Renal cortical epithelial cell (primary cell): ENCODE measurements at places on chromosomes 4 and X.

- peak; percentile 13 for DNase-seq
Observed at GRCh38 chr4:52861879-52862616, at the start of gene RASL11B. Gene RASL11B, plus strand, starts transcription at chr4:52862317. Its CDS starts 191 bp downstream, at chr4:52862508.

GRCh38 chrX:110698696-110699095, 96.9 kb downstream of the CHRDL1 start:
- no peak for DNase-seq

DNA sequence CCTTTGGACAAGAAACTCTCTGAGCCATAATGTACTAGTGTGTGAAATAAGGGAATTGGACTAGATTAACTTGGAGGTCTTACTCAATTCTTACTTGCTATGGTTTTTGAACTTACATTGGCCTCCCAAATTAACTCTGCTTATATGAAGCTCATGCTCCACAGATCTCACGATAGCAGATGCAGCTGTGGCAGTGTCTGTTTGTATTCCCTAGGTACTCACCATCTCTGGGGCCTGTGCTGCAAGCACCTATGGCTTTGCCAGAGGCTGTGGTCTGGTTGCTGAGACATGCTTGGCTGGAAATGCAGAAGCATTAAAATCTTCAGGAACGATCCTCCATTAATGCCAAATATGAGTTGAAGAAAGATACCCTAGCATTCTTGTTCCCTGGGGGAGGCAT, 112.8 kb downstream of the MSL3 start:
- DNase-seq, result no peak

- DNase-seq, result no peak
Observed at GRCh38 chr4:38510201-38510600, 153.8 kb upstream of the KLF3 start.

GRCh38 chr4:11904846-11905739, 476.4 kb upstream of the HS3ST1 start:
- DNase-seq, result no peak

- DNase-seq, result peak; percentile 54
Observed at GRCh38 chr4:153257151-153257620, 52.9 kb downstream of the TRIM2 start.

DNA sequence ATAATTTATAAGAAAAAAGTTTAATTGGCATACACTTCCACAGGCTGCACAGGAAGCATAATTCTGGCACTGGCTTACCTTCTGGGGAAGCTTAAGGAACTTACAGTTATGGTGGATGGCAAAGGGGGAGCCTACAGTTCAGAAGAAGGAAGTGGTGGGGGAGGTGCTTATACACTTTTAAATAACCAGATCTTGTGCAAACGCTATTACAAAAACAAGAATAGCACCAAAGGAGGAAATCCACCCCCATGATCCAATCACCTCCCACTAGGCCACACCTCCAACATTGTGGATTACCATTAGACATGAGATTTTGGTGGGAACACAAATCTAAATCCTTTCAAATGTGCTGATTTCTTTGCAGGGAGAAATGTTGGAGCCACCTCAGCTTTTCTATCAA, 287.7 kb downstream of the CPXCR1 start:
- no peak for DNase-seq

DNA sequence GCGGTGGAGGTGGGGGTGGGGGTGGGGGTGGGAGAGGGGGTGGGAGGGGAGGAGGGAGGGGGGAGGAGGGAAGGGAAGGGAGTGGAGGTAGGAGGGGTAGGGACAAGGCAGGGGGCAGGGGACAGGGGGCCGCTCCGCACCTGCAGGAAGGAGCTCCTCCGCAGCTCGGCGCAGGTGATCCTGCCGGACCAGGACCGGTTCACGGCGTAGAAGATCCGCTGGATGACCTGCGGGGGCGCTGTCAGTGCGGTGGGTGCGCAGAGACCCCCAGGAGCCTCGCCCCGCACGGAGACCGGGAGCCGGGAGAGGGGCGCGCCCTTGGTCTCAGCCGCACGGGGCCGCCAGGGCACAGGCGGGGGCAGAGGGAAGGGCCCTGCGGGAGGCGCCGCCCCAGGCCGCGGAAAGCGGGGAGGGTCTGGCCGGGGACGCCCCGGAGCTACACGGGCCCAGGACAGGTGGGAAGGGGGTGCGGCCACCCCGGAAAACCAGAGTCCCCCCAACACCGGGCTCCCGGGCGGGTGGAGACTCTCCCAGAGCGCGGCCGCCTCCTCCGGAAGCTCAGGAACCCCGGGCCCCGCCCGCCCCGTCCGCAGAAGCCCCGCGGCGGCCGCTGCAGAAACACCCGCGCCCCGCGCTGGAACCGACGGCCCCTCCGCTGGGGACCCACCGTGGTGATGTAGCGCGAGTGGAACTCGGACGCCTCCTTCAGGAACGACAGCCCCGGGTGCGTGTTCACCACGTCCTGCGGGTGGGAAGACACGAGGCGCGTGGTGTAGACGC, 27.6 kb upstream of the GTPBP6 start:
- DNase-seq, result no peak

GRCh38 chrX:38080808-38081207, 74.5 kb downstream of the SYTL5 start:
- DNase-seq, result no peak

- DNase-seq, result no peak
Observed at GRCh38 chrX:51851507-51852085, 41.8 kb upstream of the MAGED1 start.

- DNase-seq, result no peak
Observed at GRCh38 chrX:24491741-24492140, 26.7 kb downstream of the PDK3 start.

DNA sequence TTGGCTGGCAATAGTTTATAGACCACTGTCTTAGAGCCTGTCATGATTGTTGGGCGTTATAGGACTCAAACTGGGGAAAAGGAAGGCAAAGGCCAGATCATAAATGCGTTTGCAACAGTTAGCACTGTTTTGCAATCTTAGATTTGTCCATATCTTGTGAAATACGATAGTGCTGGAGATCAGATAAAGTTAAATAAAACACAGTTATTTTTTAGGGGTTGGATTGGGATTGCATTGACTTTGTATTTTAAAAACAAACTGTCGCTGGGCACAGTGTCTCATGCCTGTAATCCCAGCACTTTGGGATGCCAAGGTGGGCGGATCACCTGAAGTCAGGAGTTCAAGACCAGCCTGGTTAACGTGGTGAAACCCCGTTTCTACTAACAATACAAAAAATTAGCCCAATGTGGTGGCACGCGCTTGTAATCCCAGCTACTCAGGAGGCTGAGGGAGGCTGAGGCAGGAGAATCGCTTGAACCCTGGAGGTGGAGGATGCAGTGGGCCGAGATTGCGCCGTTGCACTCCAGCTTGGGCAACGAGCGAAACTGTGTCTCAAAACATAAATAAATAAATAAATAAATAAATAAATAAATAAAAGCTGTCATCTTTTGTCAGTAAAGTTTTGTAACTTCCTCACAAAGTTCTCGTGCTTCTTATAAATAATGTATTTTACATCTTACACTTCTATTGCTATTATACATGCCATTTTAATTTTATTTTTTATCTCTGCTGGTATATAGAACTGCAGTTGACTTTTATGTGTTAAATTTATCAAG, 117.2 kb downstream of the KDM6A start:
- no peak for DNase-seq

DNA sequence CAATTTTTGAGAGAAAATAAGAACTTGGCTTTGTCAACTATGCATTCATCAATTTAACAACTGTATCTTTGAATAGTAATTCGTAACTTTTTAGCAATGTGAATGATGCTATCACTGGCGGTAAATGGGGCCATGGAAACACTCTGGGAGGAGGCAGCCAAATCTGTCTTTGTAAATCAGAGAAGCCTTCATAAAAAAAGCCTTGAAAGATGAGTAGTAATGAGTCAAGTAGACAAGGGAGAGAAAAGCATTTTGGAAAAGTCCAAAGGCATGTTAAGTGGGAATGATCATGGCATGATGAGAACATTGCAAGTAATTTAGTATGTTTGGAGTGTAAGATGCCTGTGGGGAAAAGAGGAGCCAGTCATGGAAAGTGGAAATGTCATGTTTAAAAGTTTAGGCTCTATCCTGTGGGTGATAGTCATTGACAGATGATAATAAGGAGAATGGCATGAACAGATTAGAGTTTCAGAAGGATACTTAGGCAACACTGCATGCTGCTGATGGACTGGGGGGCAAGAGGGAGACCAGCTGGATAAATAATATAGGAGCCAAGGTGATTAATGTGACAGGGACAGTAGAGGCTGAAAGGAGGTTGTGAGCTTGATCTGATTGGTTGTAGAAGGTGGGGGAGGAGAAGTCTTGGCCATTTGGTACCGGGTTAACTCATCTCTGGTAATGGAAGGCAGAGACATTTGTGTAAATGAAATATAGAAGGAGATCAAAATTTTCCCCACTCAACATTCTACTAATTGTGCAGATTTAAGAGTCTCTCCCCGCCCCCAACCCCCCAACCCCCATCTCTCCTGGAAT, 16.3 kb downstream of the SPRY1 start:
- DNase-seq, result no peak

DNA sequence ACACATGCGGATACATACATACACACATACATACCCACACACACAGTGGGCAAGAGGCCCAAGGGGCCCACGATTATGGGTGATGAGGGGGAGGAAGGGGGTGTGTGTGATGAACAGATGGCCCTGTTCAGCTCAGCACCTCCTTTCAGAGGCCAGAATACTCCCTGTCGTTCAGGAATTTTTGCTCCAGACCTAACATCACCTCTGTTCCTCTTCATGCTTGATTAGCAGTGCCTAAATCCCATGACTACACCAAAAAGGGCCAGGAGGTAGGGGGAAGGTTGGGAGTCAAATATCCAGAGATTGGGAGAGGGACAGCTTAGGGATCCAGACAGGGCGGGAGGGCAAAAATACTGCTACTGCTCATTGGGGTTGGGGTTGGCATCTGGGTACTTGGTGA, 42.7 kb downstream of the SMC1A start:
- DNase-seq, result peak; percentile 6

- peak; percentile 58 for DNase-seq
Observed at GRCh38 chr4:38266616-38267015, 306.4 kb downstream of the PTTG2 start.

DNA sequence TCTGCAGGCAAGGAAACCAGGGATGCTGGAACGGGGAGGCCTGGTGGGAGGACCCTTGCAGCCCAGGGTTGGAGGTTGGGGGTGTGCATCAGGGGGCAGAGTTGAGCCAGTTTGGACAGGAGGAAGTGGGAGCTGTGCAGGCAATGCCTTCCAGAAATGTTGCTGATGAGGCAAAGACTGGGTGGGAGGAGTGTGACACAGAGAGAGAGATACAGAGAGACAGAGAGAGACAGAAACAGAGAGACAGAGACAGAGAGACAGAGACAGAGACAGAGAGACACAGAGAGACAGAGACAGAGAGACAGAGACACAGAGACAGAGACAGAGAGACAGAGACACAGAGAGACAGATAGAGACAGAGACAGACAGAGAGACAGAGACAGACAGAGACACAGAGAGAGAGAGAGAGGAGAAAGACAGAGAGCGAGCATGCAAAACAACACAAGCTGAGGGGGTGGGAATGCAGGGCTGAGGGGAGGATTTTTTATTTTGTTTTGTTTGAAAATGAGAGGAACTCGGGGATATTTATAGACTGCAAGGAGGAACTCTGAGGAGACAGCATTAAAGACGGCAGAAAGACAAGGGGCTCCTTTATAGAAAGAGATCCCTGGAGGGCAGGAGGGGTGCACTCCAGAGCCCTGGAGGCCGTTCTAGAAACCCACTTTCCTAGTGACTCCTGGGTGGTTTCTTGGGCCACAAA, 1.9 kb upstream of the HAUS3 start:
- DNase-seq, result no peak

DNA sequence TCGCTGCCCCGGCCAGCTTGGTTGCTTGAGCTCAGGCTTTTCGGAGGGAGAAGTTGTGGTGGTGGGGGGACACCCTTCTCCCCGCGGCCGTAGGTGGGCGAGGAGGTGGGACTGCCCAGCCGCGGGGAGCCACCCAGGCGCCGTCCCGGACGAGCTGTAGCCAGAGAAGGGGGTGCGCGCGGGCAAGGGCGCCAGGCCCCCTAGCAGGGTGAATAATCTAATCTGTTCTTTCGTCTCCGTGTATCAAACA, 3.1 kb downstream of the MID1IP1 start:
- no peak for DNase-seq

DNA sequence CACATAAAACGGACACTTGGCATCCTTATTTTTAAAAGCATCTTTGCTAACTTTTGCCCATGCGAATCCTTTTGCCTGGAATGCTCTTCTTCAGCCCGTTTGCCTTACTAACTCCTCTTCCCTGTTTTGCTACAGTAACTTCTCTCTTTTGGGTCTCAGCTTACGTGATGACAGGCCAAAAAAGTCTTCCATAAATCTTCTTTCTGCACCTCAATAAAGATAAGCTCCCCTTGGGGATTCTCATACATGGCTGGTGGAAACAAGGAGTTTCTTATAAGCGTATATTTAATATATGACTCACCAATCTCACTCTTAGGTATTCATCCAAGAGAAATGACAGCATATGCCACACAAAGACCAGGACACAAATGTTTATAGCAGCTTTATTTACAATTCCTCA, 192.7 kb downstream of the RCHY1 start:
- no peak for DNase-seq

DNA sequence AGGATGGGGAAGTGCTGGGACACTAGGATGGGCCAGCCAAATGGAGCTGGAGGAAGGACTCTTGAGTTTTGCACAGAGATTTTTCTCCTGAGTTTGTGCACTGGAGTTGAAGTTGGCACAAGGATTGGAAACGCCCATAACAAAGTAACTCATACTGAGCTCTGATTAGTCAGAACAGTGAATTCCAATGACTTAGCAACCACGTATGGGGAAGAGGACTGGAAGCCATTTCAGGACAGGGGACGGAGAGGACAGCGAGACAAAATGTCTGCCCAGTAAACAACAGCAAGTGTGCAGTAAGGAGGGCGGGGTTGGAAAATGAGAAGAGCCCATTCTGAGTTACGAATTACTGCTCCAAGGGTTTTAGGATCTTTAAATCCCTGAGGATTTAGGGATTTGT, 5.9 kb downstream of the RIPPLY1 start:
- DNase-seq, result no peak

GRCh38 chrX:129097668-129098067, 425.6 kb downstream of the SMARCA1 start:
- DNase-seq, result no peak

- no peak for DNase-seq
Observed at GRCh38 chr4:80076681-80077080, 3.7 kb upstream of the ANTXR2 start.

- DNase-seq, result no peak
Observed at GRCh38 chr4:85496126-85496849, 21.3 kb downstream of the ARHGAP24 start.

GRCh38 chrX:114061226-114061625, 522.7 kb upstream of the HTR2C start:
- DNase-seq, result no peak

GRCh38 chrX:111881715-111882114, 5.7 kb downstream of the TRPC5OS start:
- DNase-seq, result no peak

GRCh38 chrX:30663322-30663721, 10.1 kb downstream of the GK start:
- DNase-seq, result no peak

GRCh38 chr4:183249854-183250253, 70.2 kb downstream of the CLDN22 start:
- DNase-seq, result peak; percentile 57
